ENCODE measurements at places on chromosomes 1 and 21.

DNA sequence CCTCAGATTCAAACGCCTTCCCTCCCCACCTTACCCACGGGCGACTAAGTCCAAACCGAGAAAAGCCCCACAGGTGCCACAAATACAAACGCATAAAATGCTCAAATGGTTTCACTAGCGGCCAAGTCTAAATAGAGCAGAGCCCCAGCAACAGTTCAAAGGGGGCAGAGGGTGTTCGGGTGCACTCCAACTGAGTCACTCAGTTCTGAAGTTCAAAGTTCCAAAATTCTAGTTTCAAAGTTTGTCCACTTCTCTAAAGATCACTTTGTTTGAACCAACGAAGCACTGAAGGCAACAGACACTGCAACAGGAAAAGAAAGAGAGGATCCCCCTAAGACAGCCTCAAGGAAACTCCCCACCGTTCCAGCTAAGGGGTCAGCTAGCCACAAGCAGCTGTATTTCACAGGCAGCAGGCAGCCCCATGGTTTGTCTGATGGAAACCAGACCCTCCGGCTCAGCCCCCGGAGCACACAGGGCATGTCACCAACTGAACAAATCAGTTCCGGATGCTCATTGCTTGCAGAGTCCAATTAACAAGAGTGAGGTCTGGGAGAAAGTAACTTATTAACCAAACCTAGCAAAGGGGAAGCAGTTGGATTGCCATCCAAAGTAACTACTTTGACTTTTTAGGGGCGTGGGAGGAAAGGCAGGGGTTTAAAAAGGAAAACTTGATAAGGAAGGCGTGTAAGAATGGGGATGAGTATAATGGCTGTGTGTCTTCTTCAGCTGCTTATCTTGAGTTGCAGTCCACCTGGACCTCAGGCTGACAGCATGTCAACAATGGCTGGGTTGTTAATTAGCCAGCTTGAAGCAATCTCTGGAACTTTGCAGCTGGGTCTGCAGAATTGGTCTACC, 1423.9 kb upstream of the PRMT6 start:
- DNase-seq, result no peak

DNA sequence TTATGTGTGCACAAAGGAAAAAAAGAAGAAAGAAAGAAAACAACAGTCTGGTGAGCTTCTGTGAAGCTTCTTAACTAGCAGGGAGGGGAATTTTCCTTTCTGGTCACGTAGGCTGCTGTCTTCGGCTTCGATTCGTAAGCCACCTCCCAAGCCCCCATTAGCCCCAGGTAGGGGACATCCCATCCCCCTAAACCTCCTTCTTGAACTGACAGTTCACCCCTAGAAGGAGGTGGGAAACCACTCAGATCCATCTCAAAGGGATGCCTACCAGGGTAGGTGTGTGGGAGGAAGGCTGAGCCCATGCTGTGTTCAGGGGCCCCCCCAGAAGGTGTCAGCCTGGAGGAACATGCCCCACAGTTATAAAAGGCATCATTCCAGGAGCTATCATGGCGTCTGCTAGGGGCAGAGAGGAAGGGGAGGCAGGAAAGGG, 25.8 kb downstream of the CD247 start:
- no peak for DNase-seq

- no peak for DNase-seq
Observed at GRCh38 chr21:36030581-36031189, 29.6 kb downstream of the SETD4 start.

DNA sequence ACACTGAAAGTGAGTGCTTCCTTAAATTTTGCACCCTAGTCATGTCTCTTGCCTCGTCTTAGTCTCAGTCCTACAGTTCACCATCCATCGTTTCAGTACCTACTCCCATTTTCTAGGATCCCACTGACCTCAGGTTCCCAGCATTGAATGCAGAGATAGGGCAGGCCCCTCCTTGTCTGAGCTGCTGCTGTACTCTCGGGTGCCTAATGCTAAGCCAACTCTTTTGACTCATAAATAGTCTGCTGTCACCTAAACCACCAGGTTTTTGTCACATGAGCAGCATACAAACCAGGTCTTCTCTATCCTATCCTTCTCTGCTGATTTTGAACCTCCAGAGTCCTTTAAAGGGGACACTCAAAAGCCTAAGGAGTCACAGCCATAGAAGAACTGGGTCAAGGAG, 3.0 kb downstream of the ARHGAP30 start:
- DNase-seq, result no peak

DNA sequence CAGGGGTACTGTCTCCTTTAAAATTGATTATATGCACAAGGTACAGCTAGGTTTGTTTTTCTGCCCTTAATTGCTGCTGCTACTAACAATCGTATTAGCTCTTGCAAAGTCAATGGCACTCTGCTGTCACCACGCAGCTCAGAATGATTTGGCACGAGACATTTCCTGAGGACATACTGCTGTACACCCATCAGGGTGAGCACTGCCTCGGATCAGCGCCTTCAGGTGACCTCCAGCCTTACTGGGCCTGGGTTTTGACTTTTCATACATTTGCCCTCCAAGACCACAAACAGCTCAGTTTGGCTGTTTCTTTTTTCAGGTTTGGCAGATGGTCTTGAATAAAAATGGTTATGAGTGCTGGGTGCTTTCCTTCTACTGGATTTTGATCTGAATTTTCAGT, 110.9 kb downstream of the NTPCR start:
- DNase-seq, result no peak

GRCh38 chr1:200034761-200035396, 7.4 kb downstream of the NR5A2 start:
- DNase-seq, result no peak
